NCI-H187 treated with DMSO at 0.1 percent for 48 hours (cell line): ENCODE measurements at places on chromosomes 16 and 17.

GRCh38 chr17:82238472-82239201 is 9.8 kb downstream of the SLC16A3 start:
- no peak for DNase-seq

GRCh38 chr16:58651965-58652348 is 22.3 kb upstream of the CNOT1 start:
- no peak for DNase-seq

DNA sequence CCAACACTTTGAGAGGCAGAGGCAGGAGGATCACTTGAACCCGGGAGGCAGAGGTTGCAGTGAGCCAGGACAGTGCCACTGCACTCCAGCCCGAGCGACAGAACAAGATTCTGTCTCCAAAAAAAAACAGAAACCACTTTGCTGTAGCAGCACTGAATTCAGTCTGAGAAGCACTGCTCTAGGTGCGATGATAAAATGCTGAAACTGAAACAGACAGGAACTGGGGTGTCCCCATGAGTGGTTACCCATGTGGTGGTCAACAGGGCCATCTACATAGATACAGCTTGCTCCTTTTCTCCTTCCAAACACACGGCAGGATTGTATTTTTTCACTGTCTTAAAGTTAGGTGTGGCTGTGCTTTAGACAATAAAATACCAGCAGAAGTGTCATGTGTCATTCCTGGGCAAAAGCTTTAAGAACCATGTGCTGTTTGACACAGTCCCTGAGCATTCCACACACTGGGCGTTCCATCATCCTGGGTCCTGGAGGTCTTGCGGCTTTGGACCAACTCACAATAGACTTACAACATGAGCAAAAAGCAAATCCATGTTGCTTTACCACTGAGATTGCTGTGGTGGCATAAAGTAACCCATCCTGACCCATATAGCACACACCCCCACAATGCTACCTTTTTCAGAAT is 11.5 kb downstream of the GAS7 start:
- no peak for DNase-seq

- no peak for DNase-seq
Measured at GRCh38 chr17:27760069-27760885, 40.1 kb downstream of the NOS2 start.

GRCh38 chr17:5838661-5839300 is 231.4 kb upstream of the WSCD1 start:
- no peak for DNase-seq

- no peak for DNase-seq
Measured at GRCh38 chr17:40022497-40022896, 7.3 kb downstream of the CSF3 start.

- DNase-seq, result no peak
Measured at GRCh38 chr16:89140981-89141883, 30.3 kb upstream of the CDH15 start.
